ENCODE measurements at places on chromosomes 1 and 21. TPM values are rescaled to one million over a fixed set of nuclear protein-coding genes. Genes with fewer than 3 reads are reported as not detected.

GRCh38 chr1:205239078-205239477, 11.3 kb downstream of the TMCC2 start:
- no peak for DNase-seq

The ATP1A2 gene
- total RNA-seq, result 229 TPM

GRCh38 chr1:206685334-206685768, 646 bp downstream of the MAPKAPK2 start:
- DNase-seq, result no peak

- DNase-seq, result no peak
Measured at GRCh38 chr1:3097861-3098260, 28.9 kb downstream of the PRDM16 start.

DNA sequence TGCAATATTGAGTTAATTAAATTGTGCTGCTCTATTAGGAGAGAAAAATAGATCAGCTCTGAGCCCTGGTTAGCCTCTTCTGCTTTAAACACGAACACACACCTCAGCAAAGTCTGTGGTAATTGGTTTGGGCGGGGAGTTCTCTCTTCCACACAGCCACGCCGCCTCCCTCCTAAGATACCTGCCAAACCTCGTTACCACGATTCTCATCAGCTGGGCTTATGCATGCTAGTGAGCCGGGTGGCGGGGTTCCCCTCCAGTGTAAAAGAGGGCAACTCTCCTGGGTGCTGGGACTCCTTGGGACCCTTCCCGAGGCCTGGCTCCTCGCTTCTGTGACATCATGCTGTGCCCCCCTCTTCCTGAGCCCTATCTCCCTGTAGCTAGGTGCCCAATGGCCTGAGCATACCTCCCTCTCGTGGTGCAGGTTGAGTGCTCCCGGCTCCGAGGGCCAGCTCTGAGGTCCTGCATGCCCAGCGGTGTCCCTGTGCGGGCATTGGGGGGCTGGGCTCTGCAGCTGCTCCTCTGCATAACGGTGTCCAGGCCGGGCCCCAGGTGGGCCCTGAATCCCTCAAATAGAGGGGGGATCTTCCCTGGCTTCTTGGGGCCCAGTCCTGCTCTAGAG, 182.9 kb downstream of the PRDM16 start:
- DNase-seq, result no peak

The ADARB1 gene
- total RNA-seq, result 21.3 TPM

The MPL gene
- total RNA-seq, result not detected

The SYPL2 gene
- 0.66 TPM for total RNA-seq

- DNase-seq, result no peak
Measured at GRCh38 chr1:25973610-25974321, 24.1 kb downstream of the PAFAH2 start.

- no peak for DNase-seq
Measured at GRCh38 chr1:83718338-83718737, 280.6 kb downstream of the TTLL7 start.

The ADAM30 gene
- total RNA-seq, result not detected

The HMCN1 gene
- 11.9 TPM for total RNA-seq

DNA sequence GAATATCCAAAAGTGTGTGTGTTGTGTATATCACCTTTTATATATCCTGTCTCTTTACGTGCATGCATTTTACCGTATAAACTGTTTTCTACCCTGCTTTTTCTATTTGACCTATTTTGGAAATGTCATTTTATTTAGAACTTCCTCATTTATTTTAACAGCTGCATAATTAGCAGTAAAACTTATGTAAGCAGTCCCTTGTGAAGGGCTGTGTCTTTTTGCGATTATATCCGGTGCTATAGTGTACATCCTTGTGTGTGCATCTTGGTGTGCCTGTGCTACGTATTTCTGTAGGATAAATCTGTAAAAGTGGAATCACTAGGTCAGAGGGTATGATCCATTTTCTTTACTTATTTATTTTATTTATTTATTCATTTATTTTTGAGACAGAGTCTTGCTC, 7.2 kb downstream of the LGALS8 start:
- DNase-seq, result no peak

GRCh38 chr21:17003763-17004373, 509.0 kb upstream of the CXADR start:
- DNase-seq, result no peak

- no peak for DNase-seq
Measured at GRCh38 chr1:69568421-69569174, 876 bp downstream of the LRRC7 start.

DNA sequence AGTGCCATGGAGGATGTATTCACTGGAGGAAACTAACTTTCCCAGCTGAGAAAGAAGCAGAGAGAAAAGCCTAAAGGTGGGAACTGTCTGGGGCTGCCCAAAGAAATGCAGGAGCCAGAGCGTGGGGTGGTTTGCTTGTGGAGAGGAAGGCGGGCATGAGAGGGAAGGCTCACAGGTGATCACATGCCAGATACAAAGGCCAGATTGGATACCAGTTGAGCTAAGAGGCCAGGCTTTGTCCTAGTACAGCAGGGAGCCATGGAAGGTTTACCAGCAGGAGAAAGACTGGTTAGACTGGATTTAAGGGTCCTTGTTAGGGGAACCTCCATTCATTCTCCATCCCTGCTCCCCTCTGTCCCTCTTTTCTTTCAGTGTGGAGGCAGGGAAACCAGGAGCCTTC, 66.4 kb downstream of the BEND5 start:
- DNase-seq, result no peak

The ROR1 gene
- total RNA-seq, result 7.7 TPM

DNA sequence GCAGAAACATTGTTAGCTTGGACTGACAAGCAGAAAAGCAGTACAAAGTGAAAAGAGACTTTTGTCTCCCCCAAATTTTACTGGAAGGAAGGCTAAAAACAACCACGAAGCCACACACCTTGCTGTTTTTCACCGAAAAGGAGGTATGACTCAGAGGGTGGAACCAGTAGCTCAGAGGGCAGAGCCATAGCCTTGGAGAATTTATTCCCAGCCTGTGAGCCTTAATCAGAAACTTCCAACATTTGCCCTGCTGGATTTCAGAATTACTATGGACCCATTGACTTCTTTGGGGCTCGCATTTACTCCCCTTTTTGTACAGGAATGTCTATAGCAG, 32.0 kb downstream of the RPS6KC1 start:
- DNase-seq, result no peak
